Activated gamma-delta T cell treated with anti-CD3 and anti-CD28 coated beads, Interleukin-2, amount 50 U/mL, for 16 hours (primary cell): ENCODE measurements at places on chromosomes 12 and 14.

DNA sequence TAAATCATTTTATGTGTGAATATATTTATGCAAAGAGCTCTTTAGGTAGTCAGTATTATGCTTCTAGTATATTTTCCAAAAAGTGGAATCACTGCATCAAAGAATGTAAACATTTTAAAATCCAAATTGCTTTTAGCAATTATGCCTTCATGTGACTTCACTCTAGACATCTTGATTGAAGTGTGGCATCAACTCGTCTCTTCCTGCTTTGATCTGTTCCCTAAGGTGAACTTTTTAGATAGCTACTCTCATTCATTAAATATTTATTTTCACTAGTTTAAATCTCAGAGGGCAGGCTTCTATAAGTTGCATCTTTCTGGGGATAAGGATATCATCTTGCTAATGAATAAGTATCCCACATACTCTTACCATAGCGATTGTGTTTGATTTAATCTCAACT is 39.2 kb downstream of the DHRS2 start:
- no peak for DNase-seq

GRCh38 chr12:93569301-93569655 is 3.2 kb upstream of the SOCS2 start:
- DNase-seq: no peak

- DNase-seq: no peak
Observed at GRCh38 chr12:107233551-107233950, 140.2 kb upstream of the CRY1 start.

GRCh38 chr14:100874051-100874410 is 29.5 kb downstream of the RTL1 start:
- DNase-seq: no peak

DNA sequence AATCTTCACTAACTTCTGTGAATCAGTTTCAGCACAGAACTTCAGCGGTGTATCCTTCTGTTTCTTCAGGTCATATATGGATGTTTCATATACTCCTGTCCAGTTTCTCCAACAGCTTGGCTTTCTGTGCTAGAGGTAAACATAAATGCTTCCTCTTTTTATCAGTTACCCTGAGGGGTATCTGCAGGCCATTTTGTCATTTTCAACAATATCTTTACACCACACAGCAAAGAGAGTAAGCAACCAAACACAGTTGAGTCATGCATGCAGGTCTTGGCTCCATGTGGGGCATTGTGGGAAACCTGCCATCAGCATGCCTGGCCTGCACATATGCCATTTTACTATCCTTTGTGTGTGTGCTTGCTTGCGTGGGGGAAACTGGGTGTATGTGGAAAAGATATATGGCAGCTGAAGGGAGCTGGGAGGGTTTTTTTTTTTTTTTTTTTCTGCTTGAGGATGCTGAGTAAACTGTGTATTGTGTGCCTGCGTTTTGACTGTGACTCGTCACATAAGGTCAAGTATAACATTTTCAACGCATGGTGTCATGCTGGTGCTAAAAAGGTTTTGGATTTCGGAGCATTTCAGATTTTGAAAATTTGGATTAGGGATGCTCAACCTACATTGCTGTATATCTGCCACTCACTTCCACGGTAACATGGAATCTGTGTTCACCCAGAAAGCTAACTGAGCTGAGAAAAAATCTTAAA is 56.1 kb upstream of the YARS2 start:
- DNase-seq: no peak

DNA sequence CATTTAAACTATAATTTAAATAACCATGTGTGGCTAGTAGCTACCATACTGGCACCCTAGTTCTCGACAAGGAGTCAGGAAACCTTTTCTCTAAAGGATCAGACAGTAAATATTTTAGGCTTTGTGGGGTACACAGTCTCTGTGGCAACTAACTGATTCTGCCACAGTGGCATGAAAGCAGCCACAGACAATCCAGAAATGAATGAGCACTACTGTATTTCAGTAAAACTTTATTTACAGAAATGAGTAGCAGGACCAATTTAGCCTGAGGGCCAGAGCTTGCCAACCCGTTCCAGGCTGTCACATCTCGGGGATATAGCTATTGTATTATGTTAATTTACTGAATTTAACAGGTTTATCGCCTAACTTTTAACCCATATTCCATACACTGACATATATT is 278.7 kb downstream of the ITPR2 start:
- no peak for DNase-seq

GRCh38 chr12:124869059-124869665 is 5.5 kb upstream of the SCARB1 start:
- no peak for DNase-seq
